GM23248 (cell line): ENCODE measurements at places on chromosomes 1 and 21. TPM values are rescaled to one million over a fixed set of nuclear protein-coding genes. Genes with fewer than 3 reads are reported as not detected.
A peak's percentile ranks its signal among the peaks of the same experiment; 100 is the strongest.

The ADAMTSL4 gene
- polyA plus RNA-seq, result 45.4 TPM in 2 replicates

The GUCA2A gene
- polyA plus RNA-seq, result not detected in 2 replicates

The TARDBP gene
- polyA plus RNA-seq, result 128 TPM in 2 replicates

The CHRNB2 gene
- polyA plus RNA-seq, result not detected in 2 replicates

The PDC gene
- polyA plus RNA-seq, result 0.20 and 0.94 TPM in 2 replicates

The OXCT2 gene
- 0.37 and 0.69 TPM in 2 replicates for polyA plus RNA-seq

The SH3GLB1 gene
- polyA plus RNA-seq, result 126 and 131 TPM in 2 replicates

The NBPF4 gene
- not detected in 2 replicates for polyA plus RNA-seq

The TMPRSS15 gene
- not detected in 2 replicates for polyA plus RNA-seq

The TFAP2E gene
- polyA plus RNA-seq, result 0.18 TPM in 1 of 2 replicates, not detected in the other

The PLA2G2E gene
- not detected in 2 replicates for polyA plus RNA-seq

The DCST2 gene
- 0.14 and 0.16 TPM in 2 replicates for polyA plus RNA-seq

The MOV10 gene
- 29.1 and 31.1 TPM in 2 replicates for polyA plus RNA-seq

The TOMM40L gene
- polyA plus RNA-seq, result 5.7 and 5.8 TPM in 2 replicates

The XCL2 gene
- not detected in 2 replicates for polyA plus RNA-seq

GRCh38 chr1:115676498-115677181, 34.9 kb downstream of the VANGL1 start:
- DNase-seq, result no peak

GRCh38 chr1:178168536-178168935, 74.6 kb downstream of the RASAL2 start:
- peak; percentile 69 for DNase-seq

- peak; percentile 99 for DNase-seq
Measured at GRCh38 chr1:53145942-53146708, 3.7 kb upstream of the SLC1A7 start.

GRCh38 chr1:170704256-170704655, 40.3 kb downstream of the PRRX1 start:
- no peak for DNase-seq

DNA sequence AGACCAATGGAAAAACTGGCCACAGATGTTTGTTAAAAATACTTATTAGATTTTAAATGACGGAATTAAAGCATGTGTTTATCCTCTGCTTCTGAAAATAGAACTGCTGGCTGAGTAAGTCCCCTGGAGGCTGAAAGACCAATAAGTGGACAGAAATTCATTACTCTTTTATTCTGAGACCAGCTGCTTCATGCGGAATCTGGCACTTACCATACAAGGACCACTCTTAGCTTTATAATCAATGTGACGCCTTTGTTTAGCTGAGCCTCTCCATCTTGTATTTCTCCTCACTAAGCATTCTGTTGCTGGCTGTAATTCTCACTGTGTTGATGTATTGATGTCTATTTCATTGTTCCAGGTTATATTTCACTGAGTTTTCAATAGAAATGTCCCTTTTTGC, 6.3 kb upstream of the EXO1 start:
- no peak for DNase-seq

DNA sequence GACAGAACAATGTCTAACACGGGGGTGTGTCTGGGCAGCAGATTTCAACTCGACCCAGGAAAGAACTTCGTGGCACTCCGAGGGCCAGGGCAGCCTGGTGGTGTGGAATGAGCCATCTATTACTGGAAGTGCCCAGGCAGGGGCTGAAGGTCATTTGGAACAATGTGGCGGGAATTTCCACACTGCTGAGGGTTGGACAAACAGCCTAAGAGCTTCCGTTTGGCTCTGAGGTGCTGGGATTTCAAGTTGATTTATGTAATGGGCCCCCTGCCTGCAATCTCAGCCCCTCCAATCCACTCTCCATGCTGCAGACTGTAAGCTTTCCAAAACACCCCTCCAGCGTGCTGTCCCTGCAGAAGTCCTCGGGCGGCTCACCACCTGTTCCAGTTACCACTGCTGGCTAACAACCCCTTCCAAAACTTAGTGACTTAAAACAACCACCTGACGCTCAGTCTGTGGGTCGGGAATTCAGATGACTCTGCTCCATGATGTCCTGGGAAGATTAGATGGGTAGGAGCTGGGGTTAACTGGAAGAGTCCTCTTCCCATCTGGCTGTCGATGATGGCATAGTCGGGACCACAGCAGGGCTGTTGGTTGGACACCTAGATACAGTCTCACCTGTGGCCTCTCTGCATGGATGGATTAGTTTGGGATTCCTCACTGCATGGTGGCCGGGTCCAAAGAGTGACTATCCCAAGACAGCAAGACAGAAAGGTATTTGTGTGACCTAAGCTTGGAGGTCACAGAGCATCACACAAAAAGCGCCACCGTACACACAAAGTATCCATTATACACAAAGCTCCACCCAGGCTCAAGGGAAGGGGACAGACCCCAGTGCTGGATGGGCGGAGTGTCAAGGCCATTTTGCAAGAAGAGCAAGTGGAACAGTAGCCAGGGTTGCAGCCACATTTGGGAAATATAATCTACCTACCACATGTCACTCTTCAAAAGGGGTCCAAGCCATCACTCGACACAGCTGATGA, 89.7 kb upstream of the IFFO2 start:
- DNase-seq, result no peak

DNA sequence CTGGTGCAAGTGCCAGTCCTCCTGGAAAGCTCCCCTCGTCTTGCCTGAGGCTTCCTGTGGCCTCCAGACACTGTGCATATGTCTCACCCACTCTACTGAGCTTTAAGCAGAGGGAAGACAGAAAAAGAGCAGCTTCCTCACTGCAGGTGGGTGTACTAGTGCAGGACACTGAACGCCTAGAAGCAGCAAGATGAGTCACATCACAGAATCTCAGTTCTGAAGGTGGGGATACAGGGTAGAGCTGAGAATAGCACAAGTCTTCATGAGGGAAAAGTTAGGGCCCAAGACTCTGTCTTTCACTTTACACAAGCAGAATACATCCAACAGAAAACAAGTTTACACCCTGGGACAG, 37.4 kb downstream of the PCAT6 start:
- no peak for DNase-seq

DNA sequence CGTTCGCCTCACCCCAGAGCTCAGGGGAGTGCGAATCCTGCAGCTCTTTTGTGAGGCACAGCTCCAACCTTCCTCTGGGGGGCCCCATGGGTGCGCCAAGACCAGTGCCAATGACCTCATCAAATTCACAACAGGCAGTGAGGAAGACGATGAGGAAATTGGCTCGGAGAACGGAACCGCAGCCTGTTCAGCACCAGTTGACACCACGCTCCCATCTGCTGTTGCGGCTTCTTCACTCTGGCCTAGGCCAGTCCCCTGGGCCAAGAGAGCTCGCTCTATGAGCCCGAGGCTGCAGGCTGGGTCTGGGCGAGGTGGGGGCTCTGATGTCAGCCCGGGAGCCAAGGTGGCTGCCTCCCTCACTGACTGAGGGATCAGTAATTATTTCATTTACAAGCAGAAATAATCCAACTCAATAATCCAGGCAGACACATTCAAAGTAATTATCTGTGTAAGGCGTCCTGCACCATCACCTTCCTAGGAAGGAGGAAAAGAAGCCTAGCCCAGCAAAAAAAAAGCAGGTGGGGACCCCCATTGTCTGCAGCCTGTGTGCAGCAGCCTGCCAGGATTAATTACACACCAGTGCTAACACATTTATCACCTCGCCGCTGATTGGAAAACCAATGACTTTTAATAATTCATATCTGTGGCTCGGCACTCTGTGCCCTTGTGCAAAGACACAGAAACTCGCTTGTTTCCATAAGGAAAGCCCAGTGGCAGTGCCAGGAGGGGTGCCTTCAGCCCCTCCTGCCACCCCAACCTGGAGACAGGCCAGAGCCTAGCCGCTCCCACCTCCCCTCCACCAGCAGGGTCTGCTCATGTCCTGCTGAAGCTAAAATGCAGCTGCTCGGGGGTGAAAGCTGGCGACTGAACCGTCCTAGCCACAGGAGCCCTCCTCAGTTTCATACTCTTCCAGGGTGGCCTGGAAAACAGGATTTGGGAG, 1.9 kb downstream of the PLEKHA6 start:
- no peak for DNase-seq

DNA sequence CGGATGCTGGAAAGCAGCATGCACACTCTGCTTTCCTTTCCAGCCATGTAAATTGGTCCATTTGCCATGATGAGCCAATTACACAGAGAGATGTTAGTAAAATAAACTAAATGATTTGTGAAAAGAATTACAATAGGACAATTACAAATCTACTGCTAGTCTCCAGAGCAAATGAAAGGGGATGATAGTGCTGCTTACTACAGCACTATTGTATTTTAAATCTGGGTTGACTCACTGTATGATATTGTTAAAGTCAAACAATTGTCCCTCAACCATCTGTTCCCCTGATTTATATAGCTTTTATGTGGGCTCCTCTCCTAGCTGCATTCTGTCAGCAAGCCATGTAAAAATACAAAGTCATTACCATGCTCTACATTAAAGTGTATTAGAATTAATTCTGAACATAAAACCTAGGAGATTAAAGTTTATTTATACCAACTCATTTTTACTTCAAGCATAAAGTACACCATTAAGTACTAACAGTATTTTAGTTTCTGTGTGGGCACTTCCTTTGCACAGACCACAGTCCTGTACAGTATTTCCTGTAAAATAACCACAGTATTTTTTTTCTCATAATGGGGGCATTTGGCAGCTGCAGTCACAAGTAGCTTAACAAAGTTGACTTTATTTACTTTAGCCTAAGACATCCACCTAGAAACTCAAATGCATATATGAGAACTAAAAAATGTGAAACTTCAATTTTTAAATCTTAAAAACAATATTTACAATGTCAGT, 135.8 kb downstream of the VAV3 start:
- DNase-seq, result no peak

- DNase-seq, result no peak
Measured at GRCh38 chr1:69109277-69109676, 458.4 kb upstream of the LRRC7 start.

- DNase-seq, result peak; percentile 56
Measured at GRCh38 chr21:43719748-43720538, 1.0 kb downstream of the PDXK start.

- no peak for DNase-seq
Measured at GRCh38 chr1:170630977-170631376, 33.0 kb upstream of the PRRX1 start.
